ENCODE measurements at places on chromosomes 6 and 20.

- DNase-seq: no peak
Observed at GRCh38 chr6:17656644-17657043, 50.1 kb downstream of the NUP153 start.

DNA sequence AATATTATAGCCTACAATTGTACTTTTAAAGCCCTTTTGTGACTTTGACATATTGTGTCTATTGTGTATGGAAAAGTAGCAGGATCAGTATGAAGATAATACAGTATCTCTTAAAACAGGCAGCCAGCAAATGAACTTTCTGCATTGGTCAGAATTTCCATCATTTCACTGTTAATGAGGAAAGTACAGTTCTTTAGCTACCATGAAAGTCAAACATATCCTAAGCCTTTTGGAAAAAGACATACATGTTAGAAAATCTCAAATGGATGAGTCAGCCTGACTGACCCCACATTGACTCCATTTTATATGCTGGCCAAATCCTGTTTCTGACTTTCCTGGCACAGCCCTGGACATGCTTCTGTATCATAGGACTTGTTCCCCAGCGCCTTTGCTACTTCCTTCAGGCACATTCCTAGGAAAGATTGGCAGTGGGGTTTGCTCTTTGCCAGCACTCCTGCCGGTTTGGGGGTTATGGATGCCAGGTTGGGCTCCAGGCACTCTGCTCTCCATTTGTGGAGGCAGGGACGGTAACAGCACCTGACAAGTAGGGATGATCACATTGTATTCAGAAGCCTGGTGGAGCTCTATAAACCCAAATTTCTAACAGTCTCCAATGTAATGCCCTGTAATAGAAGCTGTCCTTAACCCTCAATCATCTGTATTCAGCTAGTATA, 43.7 kb downstream of the TOP1 start:
- peak; percentile 53 for DNase-seq

- DNase-seq: no peak
Observed at GRCh38 chr6:116028233-116028632, 32.5 kb downstream of the FRK start.

- no peak for DNase-seq
Observed at GRCh38 chr6:47485491-47486135, 8.0 kb downstream of the CD2AP start.

DNA sequence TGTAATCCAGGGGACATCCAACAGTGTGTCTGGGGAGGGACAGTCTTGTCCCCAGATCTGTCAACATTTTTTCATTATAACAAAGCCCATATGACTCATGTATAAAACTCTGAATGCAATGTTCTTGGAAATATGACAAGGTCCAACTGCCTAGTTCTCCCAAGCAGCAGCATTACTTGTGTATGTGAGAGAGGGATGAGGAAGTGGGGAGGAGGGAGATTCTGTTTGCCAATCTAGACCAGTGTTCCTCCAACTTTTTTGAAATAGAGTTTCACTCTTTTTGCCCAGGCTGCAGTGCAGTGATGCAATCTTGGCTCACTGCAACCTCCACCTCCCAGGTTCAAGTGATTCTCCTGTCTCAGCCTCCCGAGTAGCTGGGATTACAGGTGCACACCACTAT, 394.8 kb downstream of the DHX35 start:
- DNase-seq: no peak

GRCh38 chr6:157853902-157854502, 31.0 kb downstream of the SNX9 start:
- DNase-seq: no peak

DNA sequence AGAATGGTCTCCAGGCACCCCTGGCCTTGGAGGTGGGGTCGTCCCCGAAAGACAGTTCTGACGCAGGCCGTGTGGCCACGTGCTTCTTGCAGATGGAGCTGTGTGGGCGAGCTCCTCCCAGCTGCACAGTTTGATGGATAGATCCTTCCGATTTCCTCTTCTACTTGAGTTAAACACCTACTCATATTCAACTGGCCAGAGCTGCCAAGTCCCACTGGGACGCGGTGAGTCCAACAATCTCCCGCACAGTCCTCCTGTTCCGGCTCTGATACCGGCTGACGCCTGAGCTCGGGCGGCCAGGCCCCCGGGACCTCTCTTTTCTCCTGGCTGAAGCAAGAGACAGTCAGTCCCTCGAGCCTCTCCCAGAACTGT, 57.9 kb upstream of the DACT2 start:
- no peak for DNase-seq

- DNase-seq: no peak
Observed at GRCh38 chr6:162485464-162485863, 242.1 kb downstream of the PRKN start.

GRCh38 chr20:25044660-25045342, 13.1 kb downstream of the ACSS1 start:
- no peak for DNase-seq

GRCh38 chr6:64270083-64270482, 634.5 kb downstream of the PHF3 start:
- DNase-seq: no peak

DNA sequence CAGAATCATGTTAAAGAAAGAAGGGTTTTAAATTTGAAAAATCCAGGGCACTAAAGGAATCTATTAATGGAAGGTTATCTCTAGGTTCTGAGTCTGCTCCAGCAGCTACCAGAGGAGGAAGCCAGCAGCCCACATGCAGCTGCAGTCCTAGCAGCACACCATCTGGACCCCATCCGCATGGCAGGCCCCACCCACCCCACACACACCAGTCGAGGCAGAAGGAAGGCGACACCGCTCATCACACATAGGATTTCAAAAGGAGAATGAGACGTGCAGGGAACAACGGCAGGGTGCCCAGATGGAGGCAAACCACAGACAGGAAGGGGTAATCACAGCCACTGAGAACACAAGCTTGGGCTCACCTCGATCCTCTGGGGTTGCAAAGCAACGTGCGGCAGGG, 78.9 kb downstream of the GINS1 start:
- DNase-seq: no peak

DNA sequence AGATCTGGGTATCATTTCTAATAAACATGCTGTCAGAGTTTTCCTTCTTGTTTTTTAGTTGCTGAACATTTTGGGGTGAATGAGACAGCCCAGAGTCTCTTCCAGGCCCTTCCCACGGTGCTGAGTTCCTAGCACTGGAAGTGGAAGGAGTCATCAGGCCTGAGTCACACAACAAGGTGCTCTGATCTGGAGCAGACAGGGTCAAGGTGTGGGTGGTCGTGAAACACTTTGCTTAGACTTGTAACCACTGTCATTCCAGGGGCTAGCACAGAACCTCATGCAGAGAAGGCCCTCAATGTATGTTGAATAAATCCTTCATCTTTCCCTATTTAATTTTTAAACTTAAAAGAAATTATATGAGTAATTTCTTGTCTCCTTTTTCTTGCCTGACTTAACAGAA, 60.6 kb downstream of the TXLNB start:
- DNase-seq: no peak

- DNase-seq: no peak
Observed at GRCh38 chr6:16674801-16675392, 86.4 kb downstream of the ATXN1 start.

GRCh38 chr20:21063276-21063675, 42.9 kb downstream of the LINC00237 start:
- no peak for DNase-seq

GRCh38 chr6:89298680-89299465, 16.2 kb downstream of the GABRR2 start:
- no peak for DNase-seq

- no peak for DNase-seq
Observed at GRCh38 chr20:31566319-31566657, 38.8 kb upstream of the ID1 start.

DNA sequence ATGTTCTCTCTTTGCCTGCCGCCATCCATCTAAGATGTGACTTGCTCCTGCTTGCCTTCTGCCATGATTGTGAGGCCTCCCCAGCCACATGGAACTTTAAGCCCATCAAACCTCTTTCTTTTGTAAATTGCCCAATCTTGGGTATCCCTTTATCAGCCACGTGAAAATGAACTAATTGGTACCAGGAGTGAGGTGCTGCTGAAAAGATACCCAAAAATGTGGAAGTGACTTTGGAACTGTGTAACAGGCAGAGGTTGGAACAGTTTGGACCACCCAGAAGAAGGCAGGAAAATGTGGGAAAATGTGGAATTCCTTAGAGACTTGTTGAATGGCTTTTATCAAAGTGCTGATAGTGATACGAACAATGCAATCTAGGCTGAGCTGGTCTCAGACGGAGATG, 694.9 kb downstream of the FRK start:
- DNase-seq: no peak

DNA sequence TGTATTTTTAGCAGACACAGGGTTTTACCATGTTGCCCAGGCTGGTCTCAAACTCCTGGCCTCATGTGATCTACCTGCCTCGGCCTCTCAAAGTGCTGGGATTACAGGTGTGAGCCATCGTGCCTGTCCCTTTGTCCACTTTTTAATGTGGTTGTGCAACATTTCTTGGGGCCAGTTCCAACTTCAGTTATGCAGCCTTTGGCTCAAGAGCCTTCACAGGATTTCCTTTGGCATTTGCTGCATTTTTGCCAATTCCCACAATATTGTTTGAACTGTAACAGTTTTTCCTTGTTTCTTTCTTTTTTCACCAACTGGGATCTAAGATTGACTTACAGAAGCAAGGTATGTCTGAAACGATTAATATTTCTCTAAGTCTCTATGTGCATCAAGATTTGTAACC, 63.6 kb downstream of the EDN1 start:
- DNase-seq: no peak

DNA sequence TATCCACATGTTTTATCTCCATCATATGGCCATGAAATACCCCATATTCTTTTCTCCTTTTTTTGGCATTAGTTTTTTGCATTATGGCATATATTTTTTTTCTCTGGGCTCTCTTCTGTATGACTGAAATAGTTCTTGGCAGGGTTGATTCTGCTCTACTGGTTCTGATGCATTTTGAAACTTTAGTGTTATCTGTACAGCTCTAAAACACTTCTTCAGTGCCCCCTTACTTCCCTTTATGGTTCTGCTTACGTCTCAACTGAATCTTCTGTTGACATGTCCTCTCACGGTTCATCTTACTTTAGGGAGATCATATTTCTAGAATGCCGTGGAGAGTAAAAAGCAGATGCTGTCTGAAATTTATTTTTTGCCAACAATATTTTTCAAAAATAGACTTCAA, 23.2 kb upstream of the TXNDC5 start:
- no peak for DNase-seq

DNA sequence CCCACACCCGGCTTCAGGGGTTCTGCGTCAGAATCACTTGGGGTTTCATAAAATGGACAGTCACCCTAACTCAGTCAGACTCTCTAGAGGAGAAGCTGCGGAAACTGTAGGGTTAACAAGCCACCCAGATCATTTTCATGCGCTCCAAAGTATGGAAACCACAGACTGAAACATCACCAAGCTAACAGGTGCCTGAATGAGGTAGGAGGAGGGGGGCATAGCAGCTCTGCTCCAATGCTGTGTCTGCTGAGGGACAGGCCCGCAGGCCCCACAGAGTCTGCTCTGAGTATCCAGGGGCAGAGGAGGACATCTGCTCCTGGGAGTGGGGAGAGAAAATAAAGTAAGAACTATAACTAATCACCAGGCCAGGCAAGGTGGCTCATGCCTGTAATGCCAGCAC, 97.1 kb upstream of the AKAP12 start:
- DNase-seq: no peak

GRCh38 chr6:158085261-158086053, 82.6 kb downstream of the SERAC1 start:
- DNase-seq: no peak

GRCh38 chr20:34240693-34241615, at the start of gene ASIP:
Gene ASIP (plus strand): TSS chr20:34241423. CDS start chr20:34260375, 18,952 bp downstream.
- no peak for DNase-seq

DNA sequence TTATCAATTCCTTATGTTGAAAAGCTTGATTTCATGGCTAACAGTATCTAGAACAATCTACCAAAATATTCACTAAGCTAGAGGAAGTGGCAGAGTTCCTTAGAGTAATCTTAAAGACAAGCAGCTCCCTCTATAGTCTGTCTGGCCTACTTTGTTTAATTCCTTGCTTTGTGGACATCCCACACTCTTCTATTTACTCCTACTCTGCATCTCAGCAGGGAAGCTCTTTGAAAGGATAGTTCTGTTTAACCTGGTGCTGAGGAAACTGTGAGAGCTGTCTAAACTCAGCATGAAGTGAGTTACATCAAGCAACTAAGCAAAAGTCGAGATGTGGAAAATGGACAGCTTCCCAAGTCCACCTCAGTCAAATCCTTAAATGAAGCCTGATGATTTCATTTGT, 4.3 kb downstream of the REV3L start:
- DNase-seq: no peak

- no peak for DNase-seq
Observed at GRCh38 chr20:757506-757905, 10.8 kb downstream of the SLC52A3 start.

- no peak for DNase-seq
Observed at GRCh38 chr6:146574211-146574610, 24.6 kb upstream of the ADGB start.

DNA sequence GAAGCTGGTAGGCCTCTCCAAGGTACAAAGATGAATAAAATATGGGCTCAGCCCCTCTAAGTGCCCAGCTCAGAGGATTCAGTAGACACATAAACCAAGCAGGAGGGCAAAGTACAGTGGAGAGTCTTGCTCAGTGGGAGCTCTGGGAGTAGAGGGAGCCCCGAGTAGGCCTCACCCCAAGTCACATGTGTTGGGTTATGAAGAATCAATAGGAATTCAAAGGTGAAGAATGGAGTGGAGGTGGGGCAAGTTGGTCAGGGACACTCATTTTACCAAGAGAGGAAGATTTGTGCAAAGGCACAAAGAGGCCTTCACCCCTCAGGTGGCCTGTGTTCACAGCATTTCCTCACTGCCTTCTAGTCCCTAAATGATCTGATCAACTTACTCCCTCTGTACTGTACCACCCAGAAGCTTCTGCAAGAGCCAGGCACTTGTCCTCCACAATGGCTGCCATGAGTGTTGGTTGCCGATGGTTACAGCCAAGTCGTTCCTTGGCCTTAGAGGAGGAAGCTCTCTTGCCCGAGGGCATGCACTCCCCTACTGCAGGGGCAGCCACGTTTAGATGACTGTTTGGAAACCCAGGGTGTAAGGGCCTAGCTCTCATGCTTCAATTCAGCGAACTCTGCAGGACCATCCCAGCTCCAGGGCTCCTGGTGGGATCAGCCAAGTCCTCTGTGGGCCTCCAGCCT, 6.7 kb upstream of the CDKN1A start:
- DNase-seq: no peak

GRCh38 chr6:20217891-20218290, 5.6 kb upstream of the MBOAT1 start:
- no peak for DNase-seq

GRCh38 chr20:62528983-62529891, 53.4 kb upstream of the GATA5 start:
- no peak for DNase-seq

DNA sequence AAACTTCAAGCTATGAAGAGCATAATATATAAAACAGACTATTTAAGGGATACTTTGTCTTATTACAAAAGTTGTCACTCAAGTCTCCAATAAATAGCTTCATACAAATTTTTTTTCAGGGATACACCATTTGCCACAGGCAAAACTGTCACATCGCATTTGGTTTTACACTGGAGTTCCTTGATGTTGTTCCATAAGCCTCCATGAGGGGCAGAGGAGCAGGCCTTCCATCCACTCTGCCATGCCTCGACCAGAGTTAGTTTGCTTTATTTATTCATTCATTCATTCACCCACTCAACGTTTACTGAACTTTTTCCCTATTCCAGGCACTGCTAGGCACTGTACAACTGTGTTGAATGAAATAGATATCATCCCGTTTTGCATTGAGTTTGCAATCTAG, 246.6 kb downstream of the PHF3 start:
- no peak for DNase-seq

GRCh38 chr6:40799296-40800140, 212.4 kb upstream of the LRFN2 start:
- DNase-seq: no peak

Data from AG09319 (cell line).